CD8-positive, alpha-beta T cell (primary cell): ENCODE measurements at places on chromosomes 12 and 14.
A peak's percentile ranks its signal among the peaks of the same experiment; 100 is the strongest.

- no peak for DNase-seq
These were observed 289.7 kb downstream of the RAD51B start for GRCh38 chr14:68109132-68109900.

- no peak for DNase-seq
These were observed 41.3 kb downstream of the LMO3 start for GRCh38 chr12:16564675-16565074.

DNA sequence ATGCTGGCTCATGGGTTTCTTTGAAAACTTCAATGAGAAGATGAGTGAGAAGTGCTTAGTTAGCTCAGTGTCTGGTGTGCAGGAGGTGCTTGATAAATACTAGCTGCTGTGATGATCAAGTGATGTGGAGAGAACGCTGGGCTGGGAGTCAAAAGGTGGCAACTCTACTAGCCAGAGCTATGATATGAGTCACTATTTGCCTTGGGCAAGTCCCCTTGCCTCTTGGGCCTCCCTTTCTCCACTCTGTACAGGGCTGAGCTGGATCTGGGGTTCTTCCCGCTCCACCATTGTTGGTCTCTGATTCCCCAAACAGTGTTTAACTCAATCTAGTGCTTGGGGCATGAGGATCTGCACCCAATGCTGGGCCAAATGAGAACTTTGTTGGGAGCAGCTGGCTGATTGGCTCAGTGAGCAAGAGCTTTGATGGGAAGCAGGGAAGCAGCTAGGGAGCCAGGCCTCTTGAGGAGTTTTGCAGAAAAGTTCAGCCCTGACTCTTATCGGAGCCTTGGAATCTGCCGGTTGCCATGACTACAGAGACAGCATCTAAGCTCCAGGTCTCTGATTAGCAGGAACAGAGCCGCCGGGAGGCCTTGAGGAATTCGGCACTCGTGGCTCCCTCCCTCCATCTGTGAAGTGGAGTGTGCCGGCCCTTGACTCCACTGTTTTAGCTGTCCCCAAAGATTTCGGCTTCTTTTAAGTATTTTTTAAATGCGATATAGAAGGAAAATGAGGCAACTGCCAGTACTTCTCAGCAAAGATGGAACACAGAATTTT, 82.1 kb upstream of the HSPB8 start:
- no peak for DNase-seq

GRCh38 chr12:70695361-70696023, 58.3 kb upstream of the PTPRB start:
- DNase-seq, result no peak

DNA sequence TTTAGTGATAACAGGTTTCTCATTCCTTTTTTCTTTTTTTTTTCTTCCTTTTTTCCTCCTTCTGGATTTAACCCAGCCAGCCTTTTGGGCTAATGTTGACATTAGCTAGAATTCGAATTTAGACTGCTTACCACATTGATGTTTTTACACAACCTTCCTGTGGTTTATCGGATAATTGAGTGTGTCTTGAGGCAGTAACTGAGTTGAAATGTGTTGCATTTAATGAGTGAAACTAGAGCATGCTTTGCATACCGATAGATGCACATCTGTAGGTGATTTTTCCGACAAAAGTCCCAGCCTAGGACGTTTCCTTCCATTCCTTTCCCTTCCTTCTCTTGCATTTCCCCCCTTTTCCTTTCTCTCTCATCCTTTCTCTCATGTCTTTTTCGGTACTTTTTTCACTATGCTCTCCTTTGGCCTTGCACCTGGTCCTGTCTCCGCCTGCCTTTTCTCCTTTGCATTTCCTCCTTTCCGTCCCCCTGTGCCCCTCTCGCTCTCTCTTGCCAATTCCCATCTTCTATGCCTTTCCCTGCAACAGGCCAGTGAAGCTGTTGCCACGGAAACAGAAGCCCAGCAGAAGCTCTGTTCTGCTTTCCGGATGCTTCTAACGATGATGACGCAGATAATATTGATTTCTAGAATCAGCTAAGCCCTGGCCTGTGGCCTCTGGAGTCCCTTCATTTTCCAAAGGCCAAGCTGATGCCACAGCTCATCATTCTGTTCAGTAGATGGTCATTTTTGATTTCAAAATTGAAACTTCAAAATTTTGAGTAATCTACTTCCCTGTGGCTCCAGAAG, 76.1 kb downstream of the SLC25A47 start:
- DNase-seq, result no peak

DNA sequence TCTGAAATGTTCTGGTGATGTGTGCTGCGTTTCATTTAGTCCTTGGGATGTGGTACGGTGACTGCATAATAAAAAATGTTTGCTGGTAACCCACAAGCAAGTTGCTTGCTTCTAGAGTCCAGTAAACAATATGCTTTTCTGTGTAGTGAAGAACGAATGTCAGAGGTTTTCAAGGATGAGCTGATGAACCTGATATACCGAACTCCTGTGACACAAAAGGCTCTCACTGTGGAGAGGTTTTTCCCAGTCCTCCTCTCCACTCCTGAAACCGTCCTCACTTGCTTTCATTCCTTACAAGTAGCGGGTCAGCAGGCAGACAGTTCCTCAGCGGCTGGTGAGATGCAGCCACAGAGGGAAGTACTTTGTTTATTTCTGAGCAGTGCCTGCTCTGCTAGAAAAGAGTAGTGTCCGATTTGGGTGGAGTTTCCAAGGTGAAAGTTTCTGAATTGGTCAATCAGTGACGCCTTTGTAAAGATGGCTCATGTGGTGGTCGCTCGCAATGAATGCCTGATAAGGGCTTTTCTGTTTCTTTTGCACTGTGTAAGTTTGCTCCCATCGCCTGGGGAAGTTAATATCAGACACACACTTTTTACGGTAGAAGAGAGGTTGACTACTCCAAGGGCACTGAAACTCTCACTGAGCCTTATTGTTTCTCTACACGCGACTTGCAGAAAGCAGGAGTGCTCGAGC, 3.0 kb downstream of the ETV6 start:
- no peak for DNase-seq

DNA sequence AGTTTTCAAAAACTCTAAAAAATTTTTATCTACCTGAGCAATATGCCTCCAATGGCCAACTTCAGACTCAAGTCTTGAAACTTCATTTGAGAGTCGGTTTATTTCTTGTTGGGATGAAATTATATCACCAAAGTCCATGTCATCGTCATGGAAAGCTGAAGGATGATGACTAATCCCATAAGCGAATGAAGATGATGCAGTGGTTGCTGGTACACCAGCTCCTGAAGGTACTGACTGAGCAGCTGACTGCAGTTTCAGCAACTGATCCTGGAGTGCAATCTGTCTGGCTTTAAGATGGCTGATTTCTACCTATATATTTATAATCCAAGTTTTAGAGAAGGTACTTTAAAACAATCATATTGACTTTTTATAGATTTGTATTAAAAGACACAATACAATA, 18.3 kb downstream of the TRIP11 start:
- DNase-seq, result no peak

DNA sequence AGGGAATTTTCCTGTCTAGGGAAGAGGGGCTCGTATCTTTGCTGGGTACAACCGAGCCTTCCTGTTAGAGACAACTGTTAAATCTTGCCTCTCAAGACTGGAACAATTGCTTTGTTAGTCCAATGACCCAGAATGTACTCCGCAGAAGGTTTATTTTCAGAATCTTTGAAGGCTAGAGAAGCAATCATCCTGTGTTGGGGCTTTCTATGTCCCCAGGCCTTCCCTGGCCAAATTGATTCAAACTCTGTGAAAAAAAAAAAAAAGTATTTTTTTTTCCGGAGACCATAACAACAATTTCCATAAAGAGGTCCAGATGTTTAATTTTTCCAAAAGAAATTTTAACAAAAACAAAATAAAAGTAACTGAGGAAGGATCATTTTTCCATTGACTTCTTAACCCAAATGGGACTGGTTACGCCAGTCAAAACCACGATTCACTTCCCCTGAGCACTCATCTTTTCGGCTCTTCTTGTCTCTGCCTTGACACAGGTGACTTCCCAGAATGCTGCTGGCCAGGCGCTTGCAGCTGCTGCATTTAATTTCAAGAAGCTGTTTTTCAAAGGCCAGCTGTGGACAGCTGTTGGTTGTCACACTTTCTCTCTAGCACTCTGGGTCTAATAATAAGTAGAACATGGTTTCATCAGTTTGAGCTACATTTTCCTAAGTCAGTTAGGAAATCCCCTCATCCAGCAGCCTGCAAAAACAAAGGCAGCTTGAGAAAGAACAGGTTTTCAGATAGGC, 81.6 kb upstream of the MANSC4 start:
- DNase-seq, result no peak

DNA sequence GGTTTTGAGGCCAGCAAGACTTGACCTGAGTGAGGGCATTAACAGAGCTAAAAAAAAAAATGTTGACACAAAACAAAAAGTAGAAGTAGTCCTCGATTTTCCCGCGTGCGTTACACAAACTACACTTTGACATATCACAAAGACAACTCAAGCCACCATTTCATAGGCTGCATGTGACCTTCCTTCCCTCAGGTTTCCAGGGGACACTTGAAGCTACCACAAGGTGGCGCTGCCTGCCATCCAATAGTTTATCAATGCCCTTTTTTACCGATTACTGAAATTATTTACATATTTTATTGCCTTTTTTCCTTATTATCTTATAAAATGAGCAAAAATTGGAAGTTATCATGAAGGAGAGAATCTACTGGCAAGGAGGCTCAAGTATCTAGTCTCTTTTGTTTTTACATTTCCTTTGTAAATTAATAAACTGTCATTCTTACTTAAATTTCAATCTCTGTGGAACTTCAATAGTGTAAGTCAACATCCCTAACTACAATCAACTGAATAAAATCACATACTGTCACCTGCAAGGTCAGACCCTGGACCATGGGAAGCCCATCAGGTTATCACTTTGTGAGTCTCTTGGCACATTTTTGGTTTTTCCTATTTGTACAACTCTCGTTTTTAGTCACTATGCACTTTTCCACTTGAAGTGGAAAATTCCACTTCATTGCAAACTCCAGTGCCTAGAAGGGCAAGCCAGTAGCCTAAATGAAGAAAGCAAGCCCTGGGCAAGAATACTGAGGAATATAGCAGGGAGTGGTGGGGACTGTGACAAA, 84.6 kb upstream of the CPSF6 start:
- DNase-seq, result peak; percentile 85

DNA sequence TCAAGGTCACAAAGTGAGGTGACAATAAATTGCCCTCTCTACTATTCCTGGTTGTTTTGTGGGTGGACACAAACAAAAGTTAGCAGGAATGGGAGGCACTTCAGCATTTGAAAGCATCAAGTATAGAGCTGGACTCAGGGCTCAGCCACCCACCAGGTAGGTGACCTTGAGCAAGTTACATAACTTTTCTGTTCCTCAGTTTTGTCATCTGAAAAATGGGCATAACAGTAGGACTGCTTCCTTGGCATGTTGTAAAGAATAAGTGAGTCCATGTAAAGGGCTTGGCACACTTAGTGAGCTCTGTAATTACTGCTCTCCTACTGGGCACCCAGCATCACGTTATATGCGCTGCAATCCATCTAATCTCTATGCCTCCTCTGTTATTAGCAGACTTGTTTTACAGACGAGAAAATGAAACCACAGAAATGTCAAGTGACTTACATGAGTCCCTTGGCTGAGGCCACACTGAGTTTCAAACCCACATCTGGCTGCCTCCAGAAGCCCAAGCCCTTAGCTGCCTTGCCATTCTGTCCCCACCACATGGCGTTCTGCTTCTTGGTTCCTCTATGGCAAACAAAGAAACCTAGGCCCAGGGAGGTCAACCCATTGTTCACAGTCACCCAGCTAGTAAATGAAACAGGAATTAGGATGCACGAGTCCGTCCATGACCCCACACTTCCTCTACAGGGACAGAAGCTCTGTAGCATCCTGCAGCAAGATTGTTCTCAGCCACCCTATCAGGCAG, 63.2 kb upstream of the SLC24A4 start:
- no peak for DNase-seq

DNA sequence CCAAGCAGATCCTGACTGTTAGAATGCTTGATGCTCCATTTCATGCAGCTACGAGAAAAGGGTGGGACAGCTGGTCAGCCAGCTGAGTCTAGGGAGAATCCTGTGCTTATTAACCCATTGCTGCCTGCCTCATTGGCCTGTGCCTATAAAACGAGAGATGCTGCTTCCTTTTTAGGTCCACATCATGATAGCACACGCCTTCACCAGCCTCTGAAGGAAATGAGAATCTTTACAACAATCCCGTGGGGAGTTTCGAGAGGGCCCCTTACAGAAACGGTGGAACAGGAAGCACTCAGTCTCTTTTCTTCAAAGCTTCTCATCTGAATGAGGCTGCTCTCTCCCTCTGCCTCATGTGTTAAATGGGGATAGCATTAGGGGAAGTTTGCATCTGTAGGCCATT, 147.3 kb upstream of the RFLNA start:
- no peak for DNase-seq

DNA sequence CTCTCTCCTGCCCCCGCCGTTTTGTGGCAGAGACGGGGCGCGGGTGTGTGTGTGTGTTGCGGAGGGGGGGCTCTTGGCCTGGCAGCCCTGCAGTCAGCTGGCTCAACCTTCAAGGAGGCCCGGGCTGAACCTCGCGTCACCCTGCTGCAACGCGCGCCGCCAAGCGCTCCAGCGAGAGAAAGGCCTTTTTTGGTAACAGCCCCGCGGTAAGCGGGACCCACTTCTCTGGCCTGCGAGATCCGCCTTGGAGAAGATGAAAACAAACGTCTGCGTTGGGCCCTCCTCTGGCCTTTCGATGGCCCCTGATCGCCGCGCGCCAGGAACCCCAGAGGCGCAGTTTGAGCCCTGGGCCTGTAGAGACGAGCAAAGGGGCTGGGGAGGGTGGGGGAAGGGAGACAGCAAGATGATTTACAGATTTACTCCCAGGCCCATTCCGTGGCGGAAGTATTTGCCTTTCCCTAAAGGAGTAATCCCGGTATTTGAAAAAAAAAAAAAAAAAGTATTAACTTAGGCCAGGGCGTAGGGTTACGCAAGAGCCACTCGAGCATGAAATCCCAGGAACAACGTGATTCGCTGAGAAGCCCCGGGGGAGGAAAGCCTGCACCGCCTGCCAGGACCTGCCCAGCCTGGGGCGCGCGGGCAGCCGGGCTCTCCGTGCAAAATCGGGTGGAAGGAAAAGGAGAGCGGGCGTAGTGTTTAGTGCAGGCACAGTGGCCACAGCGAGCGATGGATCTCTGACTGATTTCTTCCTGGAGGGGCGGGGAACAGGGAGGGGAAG, 4.5 kb upstream of the IRF2BPL start:
- DNase-seq, result peak; percentile 88

GRCh38 chr14:102164241-102164641, 24.5 kb downstream of the WDR20 start:
- no peak for DNase-seq

- no peak for DNase-seq
These were observed 61.6 kb upstream of the GNPNAT1 start for GRCh38 chr14:52852810-52853521.

DNA sequence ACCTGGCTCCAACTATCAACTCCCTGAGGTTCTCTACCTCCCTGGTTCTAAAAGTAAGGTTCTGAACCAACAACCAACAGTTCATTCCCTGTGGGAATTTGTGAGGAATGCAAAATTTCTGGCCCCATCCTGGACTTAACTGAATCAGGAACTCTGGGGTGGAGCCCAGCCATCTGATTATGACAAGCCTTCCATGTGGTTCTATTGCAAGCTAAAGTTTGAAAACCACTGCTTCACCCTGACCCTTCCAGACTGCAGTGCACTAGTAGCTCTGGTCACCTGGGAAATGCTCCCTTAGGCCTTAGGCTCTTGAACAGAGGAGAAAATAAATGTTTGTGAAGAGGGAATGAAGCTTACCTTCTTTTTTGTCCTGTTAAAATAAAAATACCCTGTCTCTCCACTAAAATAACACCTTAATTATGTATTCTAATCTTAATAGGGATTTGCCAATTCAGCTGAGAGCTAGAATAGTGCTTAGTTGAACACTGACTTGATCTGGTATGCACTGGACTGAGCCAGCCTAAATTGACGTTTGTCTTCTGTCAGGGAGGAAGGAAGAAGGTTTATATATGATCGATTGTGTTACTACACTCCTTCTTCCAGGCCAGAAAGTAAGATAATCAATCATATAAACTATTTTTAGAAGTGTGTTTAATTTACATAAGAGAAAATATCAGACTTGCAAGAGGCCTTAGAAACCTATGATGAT, 39.1 kb upstream of the DDHD1 start:
- no peak for DNase-seq
